Mesenteric fat pad (tissue), 1 donor: ENCODE measurements at places on chromosomes 1 and 21. TPM values are rescaled to one million over a fixed set of nuclear protein-coding genes. Genes with fewer than 3 reads are reported as not detected.

The SON gene
- 258 TPM for total RNA-seq

The SPOCD1 gene
- total RNA-seq, result 9.5 TPM

The TEDDM1 gene
- not detected for total RNA-seq

The TNN gene
- total RNA-seq, result 0.61 TPM

The ASTN1 gene
- total RNA-seq, result 0.32 TPM

The HSD3B2 gene
- not detected for total RNA-seq

The RHD gene
- not detected for total RNA-seq

The OR2L13 gene
- not detected for total RNA-seq

The MTR gene
- 48.8 TPM for total RNA-seq

The BARHL2 gene
- not detected for total RNA-seq

The CFAP107 gene
- not detected for total RNA-seq

The KLHDC8A gene
- total RNA-seq, result not detected
